H1 (cell line): ENCODE measurements at places on chromosomes 5 and 9. TPM values are rescaled to one million over a fixed set of nuclear protein-coding genes. Genes with fewer than 3 reads are reported as not detected.
A peak's percentile ranks its signal among the peaks of the same experiment; 100 is the strongest.

DNA sequence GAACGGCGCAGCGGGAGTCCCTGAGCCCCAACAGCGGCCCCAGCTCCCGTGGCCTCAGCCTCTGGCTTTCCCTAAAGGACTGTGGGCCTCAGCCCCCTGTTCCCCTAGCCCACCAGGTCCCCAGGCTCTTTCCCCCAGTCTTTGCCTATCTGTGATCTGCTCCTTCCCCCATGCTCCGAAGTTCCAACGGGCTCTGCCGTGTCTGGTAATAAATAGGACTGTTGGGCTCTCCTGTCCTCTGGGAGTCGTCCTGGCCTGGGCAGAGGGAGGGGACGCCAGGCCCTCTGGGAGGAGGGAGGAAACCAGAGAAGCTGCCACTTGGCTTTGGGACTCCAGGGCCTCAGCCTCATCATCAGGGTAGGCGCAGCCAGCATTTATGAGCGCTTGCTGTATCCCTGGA lies 28.1 kb downstream of the ADGRD2 start:
- no peaks in the 10 kb centered on the region for H3K36me3 ChIP-seq
- H3K4me1 ChIP-seq = peaks cover 4% of the 10 kb centered on the region
- no peak overlapping the region for H3K27ac ChIP-seq

GRCh38 chr5:153749960-153750359 lies 259.5 kb downstream of the GRIA1 start:
- H3K36me3 ChIP-seq = no peaks in the 10 kb centered on the region
- H3K27ac ChIP-seq = no peak overlapping the region
- H3K4me3 ChIP-seq = no peak overlapping the region
- no peak for DNase-seq
- H3K27me3 ChIP-seq = no peaks in the 10 kb centered on the region

- no peaks in the 10 kb centered on the region for H3K4me1 ChIP-seq
- H3K36me3 ChIP-seq = peaks cover 8% of the 10 kb centered on the region; the same call in 1 of the 2 replicates
- H3K27me3 ChIP-seq = no peaks in the 10 kb centered on the region
- no peak for DNase-seq
Observed at GRCh38 chr5:75389430-75389829, 52.4 kb downstream of the HMGCR start.

ATOSB gene
- total RNA-seq = 6.4 and 6.9 TPM in 2 replicates

CKMT2 gene
- 1.2 and 2.4 TPM in 2 replicates for total RNA-seq

- H3K4me1 ChIP-seq = no peaks in the 10 kb centered on the region
- DNase-seq = no peak
- no peaks in the 10 kb centered on the region for H3K36me3 ChIP-seq
Observed at GRCh38 chr5:129748913-129749880, 1.3 kb downstream of the MINAR2 start.

GRCh38 chr5:158456756-158457155 lies 597.8 kb upstream of the CLINT1 start:
- H3K27me3 ChIP-seq = no peaks in the 10 kb centered on the region
- H3K36me3 ChIP-seq = no peaks in the 10 kb centered on the region
- no peaks in the 10 kb centered on the region for H3K4me1 ChIP-seq
- no peak overlapping the region for H3K27ac ChIP-seq

- no peak for DNase-seq
- no peak overlapping the region for H3K4me3 ChIP-seq
- H3K27me3 ChIP-seq = no peaks in the 10 kb centered on the region
- no peaks in the 10 kb centered on the region for H3K36me3 ChIP-seq
- no peaks in the 10 kb centered on the region for H3K4me1 ChIP-seq
- no peak overlapping the region for H3K27ac ChIP-seq
Observed at GRCh38 chr5:73160239-73160671, 12.7 kb upstream of the TMEM174 start.

DNA sequence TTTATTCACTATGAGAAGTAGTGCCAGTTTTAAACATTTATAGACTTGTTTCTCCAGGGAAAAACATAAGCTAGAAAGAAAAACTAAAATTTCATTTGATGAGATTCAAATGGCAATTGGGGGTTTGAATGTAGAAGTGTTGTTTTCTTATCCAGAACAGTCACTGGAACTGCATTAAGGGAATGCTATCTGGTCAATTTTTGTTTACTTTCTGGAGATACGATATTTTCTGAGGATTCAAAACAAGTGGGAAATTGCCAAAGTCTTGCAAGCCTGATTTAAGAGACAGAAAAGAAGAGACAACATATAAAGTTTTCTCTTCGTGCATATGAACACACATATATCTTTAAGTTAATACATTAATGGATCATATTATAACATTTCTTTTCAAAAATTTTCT lies 118.4 kb downstream of the NXNL2 start:
- H3K4me1 ChIP-seq = no peaks in the 10 kb centered on the region
- no peaks in the 10 kb centered on the region for H3K36me3 ChIP-seq
- no peak for DNase-seq

DNA sequence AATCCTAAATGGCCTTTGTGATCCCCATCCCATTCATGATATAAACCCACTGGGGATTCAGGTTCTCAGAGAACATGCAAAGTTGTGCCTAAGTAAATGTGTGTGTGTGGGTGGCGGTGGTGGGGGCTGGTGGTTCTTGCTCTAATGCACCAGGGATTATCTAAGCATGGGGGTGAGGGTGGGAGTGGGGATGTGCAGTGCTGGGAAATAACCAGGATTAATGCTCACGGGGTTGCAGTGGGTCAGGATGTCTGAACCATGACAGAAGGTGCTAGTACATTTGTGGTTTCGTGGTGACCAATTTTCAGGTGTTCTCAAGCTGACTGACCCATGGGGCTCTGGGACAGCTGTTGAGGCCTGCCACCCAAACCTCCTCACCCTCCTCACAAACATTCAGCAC lies 101.0 kb downstream of the ZNF608 start:
- peaks cover 24% of the 10 kb centered on the region for H3K4me1 ChIP-seq
- H3K27me3 ChIP-seq = no peaks in the 10 kb centered on the region
- DNase-seq = no peak
- no peak overlapping the region for H3K27ac ChIP-seq
- peaks cover 44% of the 10 kb centered on the region for H3K36me3 ChIP-seq
- no peak overlapping the region for H3K4me3 ChIP-seq

ANKHD1 gene
- 101 and 108 TPM in 2 replicates for total RNA-seq

DNA sequence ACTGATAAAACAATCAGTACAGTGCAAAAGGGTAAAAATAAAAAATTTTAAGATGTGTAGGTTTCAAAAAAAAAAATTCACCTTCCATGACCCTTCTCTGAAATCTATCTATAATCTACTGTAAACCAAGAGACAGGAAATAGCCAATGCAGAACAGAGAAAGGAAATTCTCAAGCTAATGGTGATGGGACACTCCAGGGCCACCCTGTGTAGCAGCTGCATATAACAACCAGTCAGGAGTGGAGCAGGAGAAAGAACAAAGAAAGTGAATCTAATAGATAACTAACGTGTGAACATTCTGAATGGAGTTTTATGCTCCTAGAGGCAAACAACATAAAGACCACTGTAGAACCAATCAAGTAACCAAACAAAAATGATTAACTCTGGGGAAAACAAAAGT lies 16.6 kb downstream of the SPTLC1 start:
- no peak for DNase-seq
- H3K4me3 ChIP-seq = no peak overlapping the region
- 0 out of 2 replicates have a peak, but pooled peaks cover 2% of the 10 kb centered on the region for H3K36me3 ChIP-seq

- DNase-seq = no peak
- H3K4me1 ChIP-seq = no peaks in the 10 kb centered on the region
- peak overlapping the region; percentile 88 for H3K4me3 ChIP-seq
- H3K27me3 ChIP-seq = no peaks in the 10 kb centered on the region
- H3K27ac ChIP-seq = no peak overlapping the region
Observed at GRCh38 chr9:89606624-89607311, 2.0 kb downstream of the GADD45G start.

GRCh38 chr5:171307789-171308452 lies 1.1 kb upstream of the TLX3 start:
- H3K27me3 ChIP-seq = peaks cover 100% of the 10 kb centered on the region
- no peak for DNase-seq
- H3K36me3 ChIP-seq = no peaks in the 10 kb centered on the region
- H3K4me1 ChIP-seq = peaks cover 15% of the 10 kb centered on the region
- peak overlapping the region; percentile 51 for H3K4me3 ChIP-seq
- no peak overlapping the region for H3K27ac ChIP-seq

DNA sequence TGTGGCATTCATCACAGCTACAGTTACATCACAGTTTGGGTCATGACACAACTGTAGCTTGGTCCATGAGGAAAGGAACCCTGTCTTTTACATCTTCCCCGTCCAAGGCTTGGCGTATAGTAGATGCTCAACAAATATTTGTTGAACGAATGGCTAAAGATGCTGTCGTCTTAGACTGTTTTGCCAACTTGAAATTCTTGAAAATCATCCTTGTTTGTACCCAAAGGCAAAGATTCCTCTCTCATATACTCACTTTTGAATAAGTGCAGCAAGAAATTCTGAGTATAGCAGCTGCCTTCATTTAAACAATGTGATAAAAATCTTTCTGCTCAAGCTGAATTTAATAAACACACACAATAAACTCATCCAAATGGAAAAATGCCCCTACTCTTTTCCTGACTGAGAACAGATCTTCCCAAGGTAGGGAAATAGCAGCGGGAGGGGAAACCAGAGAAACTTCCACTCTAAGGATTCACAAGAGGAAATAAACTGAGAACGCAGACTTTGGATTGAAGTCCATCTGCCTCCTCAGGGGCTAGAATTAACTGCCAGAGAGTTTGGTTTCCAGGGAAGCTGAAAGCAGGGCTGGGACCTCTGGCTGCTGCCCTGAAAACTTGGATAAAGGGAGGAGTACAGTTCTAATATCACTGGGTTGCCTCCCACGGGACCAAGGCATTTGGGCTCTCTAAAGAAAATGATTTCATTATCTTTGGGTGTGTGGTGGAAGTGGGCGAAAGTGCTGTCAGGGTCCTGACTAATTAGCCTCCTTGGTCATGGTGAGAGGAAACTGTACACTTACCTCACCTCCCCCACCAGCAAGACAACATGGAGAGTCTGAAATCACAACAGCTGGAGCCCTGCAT lies 99.1 kb downstream of the DPYSL3 start:
- H3K4me1 ChIP-seq = no peaks in the 10 kb centered on the region
- no peak overlapping the region for H3K27ac ChIP-seq
- no peak overlapping the region for H3K4me3 ChIP-seq
- peaks cover 99% of the 10 kb centered on the region for H3K36me3 ChIP-seq
- DNase-seq = no peak
- no peaks in the 10 kb centered on the region for H3K27me3 ChIP-seq

- DNase-seq = no peak
- H3K4me1 ChIP-seq = no peaks in the 10 kb centered on the region
- H3K4me3 ChIP-seq = no peak overlapping the region
- no peaks in the 10 kb centered on the region for H3K27me3 ChIP-seq
Observed at GRCh38 chr5:26847041-26847736, 191.2 kb downstream of the CDH9 start.

GLDC gene
- total RNA-seq = 89.9 and 101 TPM in 2 replicates

GRCh38 chr5:97534166-97534565 lies 351.1 kb upstream of the RIOK2 start:
- no peaks in the 10 kb centered on the region for H3K27me3 ChIP-seq
- no peaks in the 10 kb centered on the region for H3K36me3 ChIP-seq
- no peak overlapping the region for H3K4me3 ChIP-seq

- no peaks in the 10 kb centered on the region for H3K4me1 ChIP-seq
- H3K27me3 ChIP-seq = no peaks in the 10 kb centered on the region
- no peak overlapping the region for H3K27ac ChIP-seq
- no peak overlapping the region for H3K4me3 ChIP-seq
- DNase-seq = no peak
Observed at GRCh38 chr5:109053995-109054417, 306.3 kb downstream of the FER start.

- peaks cover 12% of the 10 kb centered on the region; the same call in 1 of the 2 replicates for H3K36me3 ChIP-seq
- H3K27me3 ChIP-seq = no peaks in the 10 kb centered on the region
- DNase-seq = no peak
- H3K27ac ChIP-seq = no peak overlapping the region
- no peak overlapping the region for H3K4me3 ChIP-seq
Observed at GRCh38 chr9:109100543-109101201, 19.1 kb downstream of the TMEM245 start.

DNA sequence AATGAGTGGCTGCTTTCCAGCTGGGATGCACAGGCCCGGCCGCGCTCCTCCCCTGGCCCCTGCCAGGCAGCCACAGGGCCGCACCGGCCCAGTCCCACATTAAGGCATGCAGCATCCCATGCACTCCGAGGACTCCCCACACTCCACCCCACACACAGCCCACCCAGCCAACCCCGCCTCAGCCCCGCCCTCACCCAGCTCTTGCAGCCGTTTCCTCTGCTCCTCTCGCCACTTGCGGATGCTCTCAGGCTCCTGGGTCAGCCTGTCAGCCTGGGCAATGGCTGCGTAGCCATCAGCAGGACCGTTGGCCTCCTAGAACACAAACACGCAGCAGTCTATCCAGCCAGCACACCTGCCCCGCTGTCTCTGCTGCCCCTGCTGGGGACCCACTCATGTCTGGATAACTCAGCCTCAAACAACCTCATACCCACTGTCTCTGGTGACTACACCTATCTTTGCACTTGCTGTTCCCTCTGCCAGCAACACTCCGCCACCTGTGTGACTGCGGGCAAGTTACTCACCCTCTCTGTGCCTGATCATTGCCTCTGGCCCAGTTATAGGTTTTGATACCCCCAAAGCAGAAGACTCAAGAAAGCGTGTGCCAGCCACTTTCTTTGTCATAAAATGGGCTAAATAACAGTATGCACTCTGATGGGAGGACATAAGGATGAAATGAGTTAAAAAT lies 9.3 kb downstream of the HIGD2A start:
- H3K4me1 ChIP-seq = no peaks in the 10 kb centered on the region
- no peak overlapping the region for H3K4me3 ChIP-seq

FOXI1 gene
- total RNA-seq = not detected in 2 replicates

GRCh38 chr9:37936965-37937364 lies 33.0 kb upstream of the SLC25A51 start:
- no peak for DNase-seq
- H3K27me3 ChIP-seq = no peaks in the 10 kb centered on the region
- no peak overlapping the region for H3K27ac ChIP-seq
- H3K4me3 ChIP-seq = no peak overlapping the region

DNA sequence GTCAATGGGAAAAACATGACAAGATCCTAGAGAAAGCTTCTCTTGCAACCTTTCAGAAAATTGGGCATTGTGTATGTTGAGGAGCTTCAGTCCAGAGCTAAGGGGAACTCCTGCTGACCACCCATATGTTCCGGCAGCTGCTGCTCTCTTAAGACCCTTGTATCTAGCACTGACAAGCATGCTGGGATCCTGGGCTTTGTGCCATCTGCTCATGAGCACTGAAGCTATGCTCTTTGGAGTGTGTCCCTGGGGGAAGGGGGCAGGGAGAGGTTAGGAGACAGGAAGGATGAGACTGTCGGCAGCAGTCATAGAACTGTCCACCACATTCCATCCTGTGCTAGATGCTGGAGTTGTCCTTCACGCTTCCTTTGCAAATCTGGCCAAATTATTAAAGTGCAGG lies 109.3 kb downstream of the JAKMIP2 start:
- peaks cover 6% of the 10 kb centered on the region; the same call in 1 of the 2 replicates for H3K36me3 ChIP-seq
- DNase-seq = no peak
- no peaks in the 10 kb centered on the region for H3K27me3 ChIP-seq
- H3K4me1 ChIP-seq = no peaks in the 10 kb centered on the region

OBP2B gene
- total RNA-seq = not detected in 2 replicates
